ENCODE measurements at places on chromosomes 1 and 21.
A peak's percentile ranks its signal among the peaks of the same experiment; 100 is the strongest.

GRCh38 chr1:182192215-182192614, 130.7 kb upstream of the ZNF648 start:
- no peak for DNase-seq

- no peak for DNase-seq
These were observed 13.7 kb downstream of the MTHFR start for GRCh38 chr1:11792106-11792505.

DNA sequence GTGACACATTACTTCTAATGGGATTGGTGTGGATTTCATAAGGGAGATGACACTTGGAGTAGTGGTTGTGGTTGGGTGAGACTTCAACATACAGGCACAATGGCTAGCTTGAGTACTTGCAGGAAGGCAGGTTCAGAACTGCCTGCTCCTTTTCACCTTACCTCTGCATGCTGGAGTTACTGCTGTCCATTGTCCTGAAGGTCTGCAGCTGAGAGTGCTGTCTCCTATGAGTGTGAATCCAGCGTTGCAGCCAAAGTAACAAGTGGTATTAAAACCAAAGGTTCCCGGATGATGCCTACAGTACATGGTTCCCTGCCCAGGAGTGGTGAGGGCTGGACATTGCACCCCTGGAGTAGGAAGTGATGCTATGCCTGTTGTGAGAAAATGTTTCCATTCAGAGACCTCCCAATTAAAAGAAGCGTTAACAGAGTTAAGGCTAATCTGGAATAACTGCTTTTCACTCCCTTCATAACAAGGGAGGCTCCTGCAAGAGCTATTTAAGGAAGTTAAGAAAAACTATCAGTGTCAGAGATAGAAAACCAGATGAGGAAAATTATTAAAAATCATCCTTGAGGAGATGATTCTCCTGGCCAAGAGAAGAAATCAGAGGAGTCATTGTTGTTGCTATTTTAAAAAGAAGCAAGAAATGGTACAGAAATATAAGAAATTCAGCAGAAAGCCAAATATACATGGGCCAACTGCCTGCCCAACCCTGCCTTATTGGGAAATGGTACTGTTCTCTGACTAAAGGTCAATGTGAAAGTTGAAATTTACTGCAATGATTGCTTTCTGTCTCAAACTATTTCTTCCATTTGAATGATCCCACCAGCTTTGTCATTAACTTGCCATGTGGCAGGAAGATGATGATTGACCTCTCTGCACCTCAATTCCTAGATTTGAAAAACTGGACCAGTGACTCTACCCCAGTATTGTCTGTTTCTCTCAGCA, 9.8 kb upstream of the F5 start:
- DNase-seq, result peak; percentile 9

GRCh38 chr1:156508955-156509234, 8.3 kb upstream of the MEF2D start:
- DNase-seq, result no peak

DNA sequence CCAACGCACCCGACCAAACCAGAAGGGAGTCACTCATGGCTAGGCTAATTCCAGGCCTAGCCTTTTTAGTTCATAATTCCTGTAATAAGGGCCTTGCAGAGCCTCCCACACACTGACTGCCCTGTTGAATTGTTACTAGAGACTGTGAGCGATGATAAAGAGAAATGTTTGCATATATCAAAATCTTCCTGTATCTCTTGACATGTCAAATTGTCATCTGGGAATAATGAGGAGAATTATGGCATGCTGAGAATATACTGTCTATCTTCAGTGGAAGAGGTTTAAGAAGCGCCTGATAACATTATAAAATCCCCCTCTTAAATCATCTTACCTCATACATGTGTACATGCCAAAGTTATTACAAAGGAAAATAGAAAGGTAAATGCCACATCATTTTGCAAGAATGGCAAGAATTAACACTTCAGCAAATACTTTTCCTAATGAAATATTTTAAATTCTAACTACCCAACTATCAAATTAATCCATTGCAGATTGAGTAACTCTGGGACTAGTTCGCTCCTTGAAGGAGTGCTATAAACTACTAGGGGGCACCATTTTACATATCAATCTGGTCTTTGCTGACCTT, 144.1 kb downstream of the CENPF start:
- peak; percentile 40 for DNase-seq

- DNase-seq, result no peak
These were observed 41.2 kb upstream of the RAB4A start for GRCh38 chr1:229229721-229230139.

GRCh38 chr1:56387071-56387740, 192.2 kb downstream of the PLPP3 start:
- DNase-seq, result no peak

DNA sequence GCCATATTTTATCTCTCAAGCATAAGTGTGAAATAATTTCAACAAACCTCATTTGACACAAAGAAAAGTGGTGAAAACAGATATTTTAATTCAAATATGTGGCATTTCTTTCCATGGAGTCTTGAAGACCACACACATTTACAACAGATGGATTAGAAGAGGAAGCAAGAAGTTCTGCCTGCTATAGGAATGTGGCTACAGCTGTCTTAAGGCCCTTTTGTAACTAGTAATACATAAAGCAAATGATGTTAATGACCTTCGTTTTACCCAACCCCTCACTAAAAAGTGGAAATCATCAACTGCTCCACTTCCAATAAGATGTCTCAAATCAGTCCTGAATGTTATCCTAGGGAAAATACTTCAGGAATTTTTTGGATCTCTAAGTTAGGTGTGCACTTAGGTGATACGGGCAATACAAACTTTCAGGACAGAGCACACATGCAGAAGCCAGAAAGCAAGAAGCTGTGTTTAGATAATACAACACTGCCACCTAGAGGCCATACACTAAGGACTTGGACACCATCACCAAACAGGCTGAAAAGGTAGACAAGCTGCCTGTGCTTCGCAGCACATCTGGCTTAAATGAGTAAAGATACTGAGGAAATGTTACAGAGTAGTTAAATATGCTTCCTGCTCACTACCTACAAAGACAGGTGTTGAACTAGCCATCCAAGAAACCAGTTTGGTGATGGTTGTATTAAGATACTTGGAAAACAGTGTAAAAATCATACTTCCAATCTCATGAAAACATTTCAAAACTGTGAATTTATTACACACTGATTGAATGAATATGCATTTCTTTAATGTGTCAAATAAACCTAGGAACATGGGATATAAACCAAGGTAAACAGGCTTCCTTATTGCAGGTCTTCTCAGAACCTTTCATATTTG, 24.4 kb downstream of the RRAGC start:
- DNase-seq, result peak; percentile 75

DNA sequence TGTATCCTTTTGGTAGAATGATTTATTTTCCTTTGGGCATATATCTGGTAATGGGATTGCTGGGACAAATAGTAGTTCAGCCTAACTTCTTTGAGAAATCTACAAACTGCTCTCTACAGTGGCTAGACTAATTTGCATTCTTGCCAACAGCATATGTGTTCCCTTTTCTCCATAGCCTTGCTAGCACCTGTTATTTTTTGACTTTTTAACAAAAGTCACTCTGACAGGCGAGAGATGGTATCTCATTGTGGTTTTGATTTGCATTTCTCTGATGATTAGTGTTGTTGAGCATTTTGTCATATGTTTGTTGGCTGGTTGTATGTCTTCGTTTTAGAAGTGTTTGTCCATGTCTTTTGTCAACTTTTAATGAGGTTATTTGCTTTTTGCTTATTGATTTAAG, 99.8 kb downstream of the UCK2 start:
- no peak for DNase-seq

GRCh38 chr1:10724511-10724910, 71.9 kb downstream of the CASZ1 start:
- no peak for DNase-seq

GRCh38 chr1:159168043-159168442, 3.4 kb upstream of the CADM3 start:
- no peak for DNase-seq

DNA sequence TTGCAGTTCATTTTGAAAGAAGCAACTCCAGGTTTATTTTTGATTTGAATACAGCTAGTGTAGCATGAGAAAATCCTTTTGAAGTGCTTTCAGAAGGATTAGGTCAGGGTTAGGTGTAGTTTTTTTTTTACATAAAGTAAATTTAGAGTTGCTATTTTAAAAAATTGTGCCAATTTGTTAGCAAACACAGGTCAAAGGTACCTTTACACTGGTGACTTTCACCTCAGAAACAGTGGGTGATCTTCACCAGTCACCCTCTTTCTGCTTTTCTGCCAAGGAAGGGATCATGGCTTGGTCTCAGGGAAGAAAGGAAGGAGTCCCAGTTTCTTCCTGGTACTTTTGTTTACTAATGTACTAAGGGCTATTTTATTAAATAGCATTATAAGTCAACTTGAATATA, 111.5 kb downstream of the SDCCAG8 start:
- DNase-seq, result no peak
